ENCODE measurements at places on chromosomes 12 and 14. TPM values are rescaled to one million over a fixed set of nuclear protein-coding genes. Genes with fewer than 3 reads are reported as not detected.
A peak's percentile ranks its signal among the peaks of the same experiment; 100 is the strongest.

- no peaks in the 10 kb centered on the region for H3K27me3 ChIP-seq
- H3K4me1 ChIP-seq, result peaks cover 4% of the 10 kb centered on the region
- H3K36me3 ChIP-seq, result no peaks in the 10 kb centered on the region
- no peak overlapping the region for H3K27ac ChIP-seq
Measured at GRCh38 chr14:61296151-61296550, 15.0 kb upstream of the TMEM30B start.

The CINP gene
- 80.6 TPM for polyA plus RNA-seq

The PTPRR gene
- 0.16 TPM for polyA plus RNA-seq

DNA sequence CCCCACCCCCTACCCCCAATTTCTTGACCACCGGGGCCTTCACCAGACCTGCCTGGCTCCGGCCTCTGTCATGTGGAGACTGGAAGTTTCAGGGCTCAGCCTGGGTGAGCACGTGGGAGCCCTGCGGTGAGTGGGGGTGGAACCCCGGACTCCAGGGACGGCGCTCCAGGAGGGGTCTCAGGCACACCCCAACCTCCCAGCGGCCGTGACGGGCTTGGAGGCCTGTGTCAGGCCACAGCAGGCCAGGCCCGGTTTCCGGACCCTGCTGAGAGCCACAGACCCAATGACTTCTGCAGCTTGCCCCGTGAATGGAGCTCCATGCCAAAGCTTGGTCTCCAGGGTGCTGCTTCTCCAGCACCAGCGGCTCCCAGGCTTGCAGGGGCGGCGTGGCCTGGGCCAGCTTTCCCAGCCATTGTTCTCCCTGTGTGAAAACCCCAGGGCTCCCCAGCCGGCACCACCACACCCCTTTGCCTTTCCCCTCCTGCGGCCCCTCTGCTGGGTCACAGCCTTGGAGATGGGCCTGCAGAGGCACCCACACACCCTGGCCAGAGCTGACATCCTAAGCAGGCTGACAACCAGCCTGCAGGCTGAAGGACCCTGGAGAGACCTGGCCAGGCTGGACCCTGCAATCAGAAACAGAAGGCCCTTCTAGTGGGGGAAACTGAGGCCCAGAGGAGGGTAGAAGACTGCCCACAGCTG lies 186.2 kb upstream of the C14orf180 start:
- H3K4me3 ChIP-seq, result no peak overlapping the region
- H3K27ac ChIP-seq, result no peak overlapping the region
- peak; percentile 19 for DNase-seq
- H3K27me3 ChIP-seq, result no peaks in the 10 kb centered on the region
- H3K36me3 ChIP-seq, result no peaks in the 10 kb centered on the region

DNA sequence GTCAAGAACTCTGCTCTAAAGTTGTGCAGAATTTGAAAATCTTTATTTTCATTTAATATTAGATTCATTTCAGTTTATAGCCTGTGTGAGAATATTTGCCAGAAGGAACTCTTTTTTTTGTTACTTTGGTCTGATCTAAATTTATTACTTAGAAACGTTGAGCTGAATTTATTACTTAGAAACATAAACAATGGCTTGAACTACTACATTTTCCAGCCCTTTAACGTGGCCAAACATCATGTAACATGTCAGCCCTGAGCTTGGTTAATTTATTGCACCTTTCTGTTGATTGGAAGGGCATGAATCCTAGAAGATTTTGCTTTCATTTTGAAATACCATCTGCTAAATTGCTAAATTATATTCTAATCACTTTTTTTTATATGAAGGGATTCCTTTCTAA lies 241.4 kb downstream of the TMEM117 start:
- no peaks in the 10 kb centered on the region for H3K36me3 ChIP-seq
- no peaks in the 10 kb centered on the region for H3K4me1 ChIP-seq
- no peak for DNase-seq
- H3K4me3 ChIP-seq, result no peak overlapping the region

GRCh38 chr12:112887550-112887949 lies 19.2 kb upstream of the OAS1 start:
- no peak for DNase-seq
- H3K4me1 ChIP-seq, result no peaks in the 10 kb centered on the region
- H3K27me3 ChIP-seq, result no peaks in the 10 kb centered on the region
- H3K4me3 ChIP-seq, result no peak overlapping the region

- DNase-seq, result peak; percentile 10
- H3K4me1 ChIP-seq, result no peaks in the 10 kb centered on the region
- H3K27ac ChIP-seq, result no peak overlapping the region
- H3K4me3 ChIP-seq, result no peak overlapping the region
Measured at GRCh38 chr14:94555991-94556390, 5.3 kb upstream of the SERPINA4 start.

GRCh38 chr12:78204926-78205325 lies 374.2 kb downstream of the NAV3 start:
- no peak overlapping the region for H3K4me3 ChIP-seq
- no peaks in the 10 kb centered on the region for H3K27me3 ChIP-seq
- DNase-seq, result no peak
- no peaks in the 10 kb centered on the region for H3K36me3 ChIP-seq

DNA sequence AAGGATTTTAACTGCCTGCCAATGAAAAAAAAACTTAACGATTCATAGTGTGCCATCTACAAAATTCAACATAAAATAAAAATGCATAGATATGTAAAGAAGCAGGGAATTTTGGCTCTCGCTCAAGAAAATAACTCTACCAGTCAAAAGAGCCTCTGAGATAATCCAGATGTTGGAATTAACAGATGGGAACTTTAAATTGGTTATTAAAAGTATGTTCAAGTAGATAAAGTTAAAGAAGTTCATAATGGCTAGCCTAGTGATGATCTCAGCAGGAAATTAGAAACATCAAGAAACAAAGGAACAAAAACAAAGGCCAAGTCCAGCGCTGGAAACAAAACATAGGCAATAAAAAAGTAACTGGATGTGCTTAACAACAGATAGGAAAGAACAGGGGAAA lies 23.1 kb downstream of the PIK3C2G start:
- H3K4me3 ChIP-seq, result no peak overlapping the region
- no peaks in the 10 kb centered on the region for H3K27me3 ChIP-seq
- no peak for DNase-seq
- H3K4me1 ChIP-seq, result no peaks in the 10 kb centered on the region

GRCh38 chr14:103329401-103330347 lies 4.4 kb upstream of the EIF5 start:
- no peaks in the 10 kb centered on the region for H3K27me3 ChIP-seq
- peaks cover 11% of the 10 kb centered on the region for H3K4me1 ChIP-seq
- peak; percentile 30 for DNase-seq
- H3K4me3 ChIP-seq, result no peak overlapping the region
- no peak overlapping the region for H3K27ac ChIP-seq
- H3K36me3 ChIP-seq, result no peaks in the 10 kb centered on the region

DNA sequence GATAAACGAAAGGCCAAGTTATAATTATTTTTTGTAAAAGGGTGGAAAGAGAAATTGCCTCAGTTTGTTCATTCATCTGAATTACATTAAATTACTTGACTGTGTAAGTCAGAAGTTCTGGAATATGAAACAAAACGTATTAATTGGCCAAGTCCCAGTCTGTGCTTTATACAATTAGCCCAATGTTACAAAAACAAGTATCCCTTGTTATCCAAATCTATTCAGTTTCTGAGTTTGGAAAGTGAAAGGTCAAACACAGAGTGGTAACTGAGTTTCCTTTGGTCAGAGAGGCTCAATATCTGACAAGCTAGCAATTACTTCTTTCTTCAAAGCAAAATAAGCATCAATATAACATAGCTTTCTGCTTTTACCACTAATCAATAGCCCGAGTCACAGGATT lies 62.6 kb downstream of the SPPL3 start:
- H3K4me3 ChIP-seq, result no peak overlapping the region
- no peaks in the 10 kb centered on the region for H3K27me3 ChIP-seq
- H3K36me3 ChIP-seq, result no peaks in the 10 kb centered on the region
- DNase-seq, result no peak
- peak overlapping the region; percentile 8 for H3K27ac ChIP-seq

DNA sequence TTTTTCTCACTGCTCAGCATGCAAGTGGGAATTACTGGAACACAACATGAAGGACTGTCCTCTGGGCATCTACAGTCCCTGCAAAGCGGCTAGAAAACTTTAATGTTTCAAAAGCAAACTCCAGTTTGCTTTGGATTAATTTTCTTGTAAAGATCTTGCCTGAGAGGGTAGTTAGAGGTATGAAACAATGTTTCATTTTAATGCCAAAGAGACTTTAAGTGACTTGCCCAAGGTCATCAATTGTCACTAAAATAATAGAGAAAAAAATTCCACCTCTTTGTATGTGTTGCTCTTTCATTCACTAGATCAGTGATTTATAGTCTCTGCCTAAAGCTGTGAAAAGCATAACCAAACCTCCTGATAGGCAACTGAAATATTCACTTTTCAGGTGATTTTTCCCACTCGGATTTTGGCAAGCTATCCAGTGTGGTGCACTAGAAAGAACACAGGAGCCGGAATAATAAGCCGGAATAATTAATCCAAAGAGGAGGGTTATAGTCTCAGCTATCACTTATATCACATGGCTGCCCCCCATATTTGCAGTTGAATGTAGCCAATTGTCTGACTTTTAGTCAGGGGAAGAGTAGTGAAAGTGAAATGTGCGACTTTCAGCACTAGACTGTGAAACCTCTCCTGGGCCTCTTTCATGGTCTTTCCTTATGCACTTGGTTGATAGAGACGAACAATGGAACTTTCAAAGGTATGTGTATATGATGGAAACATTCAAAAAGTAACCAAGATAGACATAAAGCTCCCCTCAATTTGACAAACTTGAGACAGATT lies 107.7 kb downstream of the SLC6A15 start:
- no peak for DNase-seq
- H3K27me3 ChIP-seq, result no peaks in the 10 kb centered on the region
- H3K36me3 ChIP-seq, result no peaks in the 10 kb centered on the region
- H3K4me1 ChIP-seq, result no peaks in the 10 kb centered on the region

GRCh38 chr12:13194401-13195110 lies 2.0 kb upstream of the EMP1 start:
- no peaks in the 10 kb centered on the region for H3K36me3 ChIP-seq
- no peaks in the 10 kb centered on the region for H3K27me3 ChIP-seq
- H3K4me3 ChIP-seq, result no peak overlapping the region

DNA sequence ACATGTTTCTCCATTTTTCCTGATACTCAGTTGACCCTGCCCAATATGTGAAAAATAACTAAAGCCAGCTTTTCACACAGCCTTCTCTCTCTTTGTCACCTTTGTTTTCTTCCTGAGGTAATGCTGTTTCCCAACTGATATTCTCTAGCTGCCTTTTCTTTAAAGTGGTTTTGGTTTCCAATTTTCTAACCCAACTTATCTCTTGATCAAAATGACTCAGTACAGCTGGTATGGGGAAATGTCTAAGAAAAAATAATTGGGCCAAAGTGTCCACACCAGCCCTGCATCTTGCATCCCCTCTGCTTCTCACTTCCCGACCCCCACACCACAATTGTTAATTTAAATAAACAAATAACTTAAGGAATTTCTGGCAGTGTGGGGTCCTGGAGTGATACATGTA lies 193.8 kb downstream of the SYT1 start:
- H3K27ac ChIP-seq, result no peak overlapping the region
- no peak for DNase-seq
- no peak overlapping the region for H3K4me3 ChIP-seq
- no peaks in the 10 kb centered on the region for H3K4me1 ChIP-seq
- no peaks in the 10 kb centered on the region for H3K27me3 ChIP-seq

The CLEC4D gene
- polyA plus RNA-seq, result not detected

The SLC6A12 gene
- 6.4 TPM for polyA plus RNA-seq

The PIK3C2G gene
- polyA plus RNA-seq, result 0.55 TPM

DNA sequence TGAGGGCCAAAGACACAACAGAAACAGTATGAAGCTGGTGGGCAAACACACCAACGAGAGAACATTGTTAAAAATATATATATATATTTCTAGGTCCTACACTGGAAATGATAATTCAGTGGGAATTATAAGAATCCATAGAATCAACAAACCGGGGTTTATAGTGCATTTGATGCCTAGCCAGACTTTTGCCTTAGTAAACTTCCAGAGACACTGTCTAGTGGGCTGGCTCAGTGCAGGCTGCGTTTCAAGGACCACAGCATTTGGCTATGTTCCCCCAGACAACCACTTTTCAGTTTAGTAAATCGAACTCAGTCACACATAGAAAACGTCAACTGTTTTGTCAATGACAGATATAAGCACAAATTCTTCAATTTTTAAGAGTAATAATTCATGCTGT lies 41.9 kb downstream of the SLC38A4 start:
- no peak overlapping the region for H3K27ac ChIP-seq
- no peaks in the 10 kb centered on the region for H3K27me3 ChIP-seq
- DNase-seq, result no peak
- no peak overlapping the region for H3K4me3 ChIP-seq
- no peaks in the 10 kb centered on the region for H3K4me1 ChIP-seq

GRCh38 chr14:34138175-34138574 lies 187.3 kb upstream of the EGLN3 start:
- H3K36me3 ChIP-seq, result no peaks in the 10 kb centered on the region
- H3K27me3 ChIP-seq, result no peaks in the 10 kb centered on the region
- no peak overlapping the region for H3K27ac ChIP-seq
- DNase-seq, result no peak

The MLF2 gene
- polyA plus RNA-seq, result 177 TPM

GRCh38 chr12:75542942-75543341 lies 31.5 kb upstream of the KRR1 start:
- H3K36me3 ChIP-seq, result no peaks in the 10 kb centered on the region
- H3K4me3 ChIP-seq, result no peak overlapping the region
- H3K4me1 ChIP-seq, result no peaks in the 10 kb centered on the region
- no peak for DNase-seq

The NOVA1 gene
- 15.5 TPM for polyA plus RNA-seq

GRCh38 chr14:96683562-96684289 lies 113.5 kb upstream of the VRK1 start:
- no peaks in the 10 kb centered on the region for H3K36me3 ChIP-seq
- no peak for DNase-seq
- no peak overlapping the region for H3K4me3 ChIP-seq

The GLS2 gene
- polyA plus RNA-seq, result 2.2 TPM

- DNase-seq, result no peak
- H3K4me3 ChIP-seq, result no peak overlapping the region
- no peak overlapping the region for H3K27ac ChIP-seq
- no peaks in the 10 kb centered on the region for H3K4me1 ChIP-seq
- no peaks in the 10 kb centered on the region for H3K27me3 ChIP-seq
- no peaks in the 10 kb centered on the region for H3K36me3 ChIP-seq
Measured at GRCh38 chr12:72995616-72996015, 723.4 kb downstream of the TRHDE start.

The ADAM20 gene
- 9.5 TPM for polyA plus RNA-seq

The RNF212B gene
- polyA plus RNA-seq, result 18.3 TPM

GRCh38 chr12:104138797-104139152 lies 765 bp upstream of the NFYB start:
- H3K4me3 ChIP-seq, result peak overlapping the region; percentile 53
- H3K4me1 ChIP-seq, result peaks cover 16% of the 10 kb centered on the region
- no peaks in the 10 kb centered on the region for H3K36me3 ChIP-seq

- H3K36me3 ChIP-seq, result no peaks in the 10 kb centered on the region
- H3K27me3 ChIP-seq, result no peaks in the 10 kb centered on the region
- no peak for DNase-seq
- no peak overlapping the region for H3K27ac ChIP-seq
- no peaks in the 10 kb centered on the region for H3K4me1 ChIP-seq
Measured at GRCh38 chr12:32964981-32965585, 68.5 kb upstream of the PKP2 start.

GRCh38 chr14:92719421-92719820 lies 29.0 kb downstream of the LGMN start:
- H3K27me3 ChIP-seq, result no peaks in the 10 kb centered on the region
- DNase-seq, result no peak
- H3K36me3 ChIP-seq, result no peaks in the 10 kb centered on the region
- peaks cover 8% of the 10 kb centered on the region for H3K4me1 ChIP-seq

The BHLHE41 gene
- 10.0 TPM for polyA plus RNA-seq

Data from testis (tissue), 5 donors.